ENCODE measurements at places on chromosomes 7 and 10.
A peak's percentile ranks its signal among the peaks of the same experiment; 100 is the strongest.

DNA sequence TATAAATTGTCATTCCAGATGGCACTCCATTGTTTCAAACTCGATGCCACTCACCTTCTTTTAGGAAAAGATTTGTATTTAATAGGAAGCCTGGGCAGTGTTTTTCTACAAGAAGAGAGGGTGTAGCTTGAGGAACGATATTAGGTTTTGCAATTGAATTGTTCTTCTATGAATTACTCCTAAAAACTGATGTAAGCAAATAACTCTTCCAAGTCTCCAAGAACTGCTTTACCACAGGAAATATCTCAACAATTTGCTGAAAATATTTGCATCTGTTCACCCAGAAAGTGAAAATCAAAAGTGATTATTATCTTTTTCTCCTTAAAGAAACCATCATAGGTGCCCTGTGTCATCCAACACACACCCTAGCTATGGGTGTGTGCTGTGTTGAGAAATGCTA is 261.3 kb upstream of the MEOX2 start:
- no peak for DNase-seq

DNA sequence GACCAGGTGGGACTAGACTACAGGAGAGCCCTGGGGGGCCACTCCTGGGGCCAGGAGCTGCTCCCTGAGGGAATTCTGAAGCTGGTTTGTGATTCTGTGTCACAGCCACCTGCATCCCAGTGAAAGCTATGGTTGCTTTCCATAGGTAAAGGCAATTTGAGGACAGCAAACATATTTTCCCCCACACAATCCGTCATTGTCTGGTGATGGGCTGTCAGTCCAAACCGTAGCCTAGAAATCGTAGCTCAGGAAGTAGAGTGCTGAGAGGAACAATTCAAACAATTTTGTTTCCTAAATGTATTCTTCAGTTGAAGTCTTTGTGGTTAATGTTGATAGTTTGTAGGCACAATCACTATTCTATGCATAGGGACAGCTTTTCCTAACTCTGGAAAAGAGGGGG is 106.0 kb upstream of the INSYN2A start:
- no peak for DNase-seq

DNA sequence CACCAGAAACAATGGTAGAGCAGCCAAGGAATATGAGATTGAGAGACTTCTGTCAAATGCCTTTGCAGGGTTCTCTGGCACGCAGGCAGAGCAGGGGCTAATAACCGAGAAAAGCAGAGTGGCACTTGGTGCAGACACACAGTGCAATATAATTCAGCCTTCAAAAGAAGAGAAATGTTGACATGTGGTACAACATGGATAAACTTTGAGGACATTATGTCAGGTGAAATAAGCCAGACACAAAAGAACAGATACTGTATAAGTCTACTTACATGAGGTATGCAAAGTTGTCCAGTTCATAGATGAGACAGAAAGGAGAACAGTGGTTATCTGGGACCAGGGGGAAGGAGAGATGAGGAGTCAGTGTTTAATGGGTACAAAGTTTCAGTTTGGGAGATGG is 41.8 kb downstream of the ITIH5 start:
- no peak for DNase-seq

DNA sequence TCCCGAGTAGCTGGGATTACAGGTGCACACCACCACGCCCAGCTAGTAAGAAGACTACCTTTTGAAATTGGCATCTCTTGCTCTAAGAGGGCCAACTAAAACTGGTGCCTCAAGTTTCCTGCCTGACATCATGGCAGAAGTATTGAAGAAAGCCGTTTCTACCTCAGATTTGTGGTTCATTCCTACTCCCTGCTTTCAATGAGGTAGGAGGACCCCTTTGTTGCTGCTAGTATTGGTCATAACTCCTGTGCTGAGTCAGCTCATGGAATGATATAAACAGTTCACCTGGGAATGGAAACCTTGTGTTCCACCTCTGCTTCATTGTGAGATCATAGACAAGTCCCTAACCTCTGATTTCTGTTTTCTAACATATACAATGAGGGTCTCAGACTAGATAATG is 82.8 kb downstream of the CDK6 start:
- DNase-seq: no peak

- no peak for DNase-seq
Observed at GRCh38 chr7:29612596-29612995, 49.0 kb downstream of the PRR15 start.

DNA sequence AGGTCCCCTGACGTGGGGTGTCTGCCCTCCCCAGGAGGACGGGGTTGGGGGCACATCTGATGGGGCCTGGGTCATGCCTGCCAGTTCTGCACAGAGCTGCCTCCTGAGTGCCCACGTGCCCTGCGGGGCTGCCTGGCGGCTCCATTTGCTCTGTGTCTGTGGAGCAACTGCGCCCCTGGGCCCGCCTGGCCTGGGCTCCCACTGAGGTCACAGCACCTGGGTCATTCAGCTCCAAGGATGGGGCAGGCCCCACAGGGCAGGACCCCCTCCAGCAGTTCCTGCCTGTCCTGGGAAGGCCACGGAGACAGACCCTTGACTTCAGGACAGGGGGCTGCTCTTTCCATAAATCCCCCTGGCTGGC is 590.6 kb downstream of the PTPRN2 start:
- DNase-seq: no peak

DNA sequence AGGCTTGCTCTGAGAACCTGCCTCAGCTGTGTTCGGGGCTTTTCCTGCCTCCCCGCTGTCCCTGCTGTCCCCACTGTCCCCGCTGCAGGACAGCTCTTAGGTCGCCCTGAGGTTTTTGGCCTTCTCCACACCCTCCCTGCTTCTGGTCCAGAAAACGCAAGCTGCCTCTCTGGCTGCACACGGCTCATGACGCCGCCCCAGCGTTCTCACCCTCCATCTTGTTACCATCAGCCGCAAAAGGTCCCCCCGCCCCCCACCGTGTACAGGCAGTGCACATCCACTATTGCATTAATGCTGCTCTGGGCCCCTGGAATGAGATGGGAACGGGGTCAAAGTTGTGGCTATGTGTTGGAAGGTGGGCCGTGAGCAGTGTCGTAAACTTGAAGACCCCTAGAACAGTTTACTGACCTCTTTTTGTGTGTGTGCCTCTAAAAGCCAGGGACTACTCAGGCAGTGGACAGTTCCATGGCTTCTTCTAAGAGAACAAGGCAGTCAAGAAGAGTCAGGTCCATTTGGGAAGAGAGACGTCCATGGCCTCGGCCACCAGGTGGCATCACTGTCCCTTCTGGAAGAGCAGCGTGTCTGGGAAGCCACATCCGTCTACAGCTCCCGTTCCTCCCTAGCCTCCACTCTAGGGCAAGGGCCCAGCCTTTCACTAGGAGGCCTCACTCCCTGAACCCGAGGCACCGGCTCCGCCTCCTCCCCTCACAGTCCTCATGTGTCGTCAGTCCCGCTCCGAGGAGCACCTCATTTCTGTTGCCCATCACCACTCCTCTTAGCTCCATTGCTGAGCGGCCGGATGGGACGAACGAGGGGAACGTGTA is 38.5 kb upstream of the MKRN1 start:
- DNase-seq: peak; percentile 90

DNA sequence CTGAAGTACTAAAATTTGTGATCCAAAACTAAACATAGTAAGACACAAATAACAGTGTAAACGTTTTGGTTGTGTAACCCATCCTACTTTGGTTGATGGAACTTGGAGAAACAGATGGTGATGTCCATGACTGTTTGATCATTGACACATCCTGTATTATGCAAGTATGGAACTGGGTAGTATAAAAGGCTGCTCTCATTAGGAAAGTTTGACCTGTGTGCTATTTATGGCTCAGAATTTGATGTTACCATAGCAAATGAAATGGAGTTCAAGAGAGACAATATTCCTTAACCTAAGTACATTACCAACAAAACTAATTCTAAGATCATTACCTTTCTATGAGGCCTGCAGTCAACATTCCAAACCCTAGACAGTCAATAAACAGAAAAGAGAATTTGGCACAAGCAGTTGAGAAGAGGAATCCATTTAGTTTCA is 39.9 kb downstream of the DKK1 start:
- no peak for DNase-seq

DNA sequence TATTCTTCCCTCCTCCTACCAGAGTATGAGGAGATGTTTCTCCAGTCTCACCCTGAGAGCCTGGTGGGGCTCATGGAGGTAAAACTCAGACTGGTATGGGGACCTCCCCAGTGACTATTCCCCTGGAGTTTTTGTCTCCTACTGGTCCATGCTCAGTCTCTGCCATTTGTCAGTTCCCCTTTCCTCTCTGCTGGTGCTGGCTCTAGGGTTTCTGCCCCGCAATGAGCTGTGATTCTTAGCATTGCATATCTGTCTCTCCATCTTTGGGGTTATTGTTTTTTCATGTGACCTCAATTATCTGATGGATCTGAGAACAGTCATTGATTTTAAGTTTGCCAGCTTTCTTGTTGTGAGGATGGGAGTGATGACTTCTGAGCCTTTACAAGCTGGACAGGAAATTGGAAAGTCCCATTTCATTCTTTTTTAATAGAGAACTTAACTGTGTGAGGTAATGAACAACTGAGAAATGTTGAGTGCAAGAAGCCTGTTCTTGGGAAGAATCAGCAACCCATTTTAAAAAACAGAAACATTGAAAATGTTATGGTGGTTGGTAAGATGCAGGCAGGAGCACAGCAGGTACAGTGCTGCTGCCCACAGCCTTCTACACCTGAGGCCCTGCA is 26.9 kb downstream of the NACAD start:
- no peak for DNase-seq

- no peak for DNase-seq
Observed at GRCh38 chr7:17046666-17047065, 164.9 kb upstream of the AGR3 start.

GRCh38 chr10:80474941-80475340 is 20.8 kb downstream of the TSPAN14 start:
- no peak for DNase-seq

- no peak for DNase-seq
Observed at GRCh38 chr10:62618054-62618453, 186.5 kb upstream of the ADO start.

DNA sequence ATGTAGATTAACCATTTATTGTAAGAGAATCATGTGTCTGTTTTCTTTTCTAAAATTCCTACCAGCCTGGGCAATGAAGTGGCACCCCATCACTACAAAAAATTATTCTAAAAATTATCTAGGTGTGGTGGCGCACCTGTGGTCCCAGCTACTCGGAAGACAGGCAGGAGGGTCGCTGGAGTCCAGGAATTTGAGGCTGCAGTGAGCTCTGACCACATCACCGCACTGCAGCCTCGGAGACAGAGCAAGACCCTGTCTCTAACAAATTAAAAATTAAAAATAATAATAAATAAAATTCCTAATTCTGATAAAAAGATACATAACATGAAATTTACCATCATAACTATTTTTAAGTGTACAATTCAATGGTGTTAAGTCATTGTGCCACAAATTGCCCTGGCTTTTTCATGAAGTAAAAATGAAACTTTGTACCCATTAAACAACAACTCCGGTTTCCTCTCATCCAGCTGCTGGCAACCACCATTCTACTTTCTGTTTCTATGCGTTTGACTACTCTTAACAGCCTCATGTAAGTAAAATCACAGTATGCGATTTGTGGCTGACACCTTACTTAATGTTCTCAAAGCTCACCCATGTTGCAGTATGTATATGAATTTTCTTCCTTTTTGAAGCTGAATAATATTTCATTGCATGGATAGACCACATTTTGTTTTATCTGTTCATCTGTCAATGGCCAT is 20.6 kb upstream of the USP6NL start:
- no peak for DNase-seq

DNA sequence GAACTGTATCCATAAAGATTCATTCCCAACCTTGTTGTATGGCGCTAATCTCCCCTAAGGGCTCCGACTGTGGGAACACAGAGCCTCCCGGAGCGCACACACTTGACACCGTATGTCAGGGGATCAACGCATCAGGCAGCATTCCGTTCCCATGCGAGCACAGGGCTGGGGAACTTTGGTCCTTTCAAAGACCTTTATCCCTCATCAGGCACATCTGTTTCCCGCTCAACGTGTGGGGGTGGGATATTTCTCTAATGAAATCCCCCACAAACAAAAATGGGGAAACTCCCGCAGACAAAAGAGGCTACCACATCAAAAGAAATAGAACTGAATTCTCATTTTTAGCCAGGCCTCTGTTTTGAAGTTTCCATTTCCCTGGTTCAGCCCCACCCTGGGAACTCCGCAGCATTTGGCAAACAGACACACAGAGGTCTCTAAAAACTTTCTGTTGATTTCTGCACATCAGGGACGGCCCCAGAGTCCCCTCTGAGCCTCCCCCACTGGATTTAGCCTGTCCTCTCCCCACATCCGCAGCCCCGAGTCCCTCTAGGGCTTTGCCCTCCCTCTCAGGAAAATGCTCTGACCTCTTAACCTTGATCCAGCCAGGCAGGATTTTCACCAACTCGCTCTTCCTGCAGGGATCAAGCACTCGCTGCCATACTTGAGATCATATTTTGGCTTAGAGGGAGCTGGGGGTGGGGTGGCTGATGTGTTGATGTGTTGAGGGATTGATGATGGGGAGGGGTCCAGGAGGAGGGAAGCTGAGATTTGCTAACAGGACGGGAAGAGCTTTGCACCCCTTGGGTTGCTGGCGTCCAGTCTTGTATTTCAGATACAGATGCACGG is 6.6 kb downstream of the CPA5 start:
- peak; percentile 47 for DNase-seq

- no peak for DNase-seq
Observed at GRCh38 chr7:106777674-106778299, 87.3 kb upstream of the PIK3CG start.

GRCh38 chr7:94394109-94394436 is 622 bp upstream of the COL1A2 start:
- no peak for DNase-seq

DNA sequence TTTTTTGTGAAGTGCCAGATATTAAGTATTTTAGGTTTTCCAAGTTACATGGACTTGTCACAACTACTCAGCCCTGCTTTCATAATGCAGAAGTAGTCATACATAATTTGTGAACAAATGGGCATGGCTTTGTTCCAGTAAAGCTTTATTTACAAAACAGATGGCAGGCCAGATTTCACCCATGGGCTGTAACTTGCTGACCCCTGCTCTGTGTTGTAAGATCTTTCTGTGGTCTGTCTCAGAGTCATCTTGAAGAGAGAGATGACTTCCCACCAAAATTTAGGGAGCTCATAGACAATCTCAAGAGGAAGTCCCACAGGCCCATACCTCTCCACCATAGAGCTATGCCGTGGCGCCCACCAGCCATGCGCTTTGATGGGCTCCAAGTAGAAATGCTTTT is 616.1 kb downstream of the LRMDA start:
- DNase-seq: no peak

- no peak for DNase-seq
Observed at GRCh38 chr7:27917774-27918314, 177.9 kb downstream of the TAX1BP1 start.

DNA sequence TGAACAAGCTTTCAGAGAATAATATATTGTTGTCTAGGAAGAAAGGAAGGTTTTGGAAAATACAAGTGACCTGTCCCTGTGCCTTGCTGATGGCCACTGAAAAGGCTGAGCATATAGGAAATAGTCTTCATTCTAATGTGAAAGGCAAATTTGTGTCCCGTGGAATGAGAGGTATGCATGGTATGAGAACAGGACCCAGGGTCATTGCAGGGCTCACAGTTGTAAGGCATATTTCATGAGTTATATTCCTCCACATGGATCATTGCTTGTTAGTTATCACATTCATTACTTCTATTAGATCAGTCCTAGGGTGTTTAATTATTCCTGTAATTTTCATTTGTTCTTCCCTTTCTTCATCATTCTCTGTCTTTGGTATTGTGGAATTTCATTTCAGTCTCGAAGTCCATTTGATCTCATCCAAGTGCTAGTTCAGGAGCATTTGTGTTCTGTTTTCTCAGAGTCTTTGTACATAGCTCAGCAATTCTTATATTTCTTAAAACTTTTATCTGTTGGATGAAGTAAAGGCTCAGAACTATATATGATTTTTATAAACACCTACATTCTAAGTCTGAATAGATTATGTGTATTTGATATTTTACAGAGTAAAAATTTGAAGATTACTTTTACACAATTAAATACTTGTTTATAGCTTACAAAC is 39.4 kb upstream of the ARHGAP21 start:
- DNase-seq: no peak
